ENCODE measurements at places on chromosomes 1 and 21.

DNA sequence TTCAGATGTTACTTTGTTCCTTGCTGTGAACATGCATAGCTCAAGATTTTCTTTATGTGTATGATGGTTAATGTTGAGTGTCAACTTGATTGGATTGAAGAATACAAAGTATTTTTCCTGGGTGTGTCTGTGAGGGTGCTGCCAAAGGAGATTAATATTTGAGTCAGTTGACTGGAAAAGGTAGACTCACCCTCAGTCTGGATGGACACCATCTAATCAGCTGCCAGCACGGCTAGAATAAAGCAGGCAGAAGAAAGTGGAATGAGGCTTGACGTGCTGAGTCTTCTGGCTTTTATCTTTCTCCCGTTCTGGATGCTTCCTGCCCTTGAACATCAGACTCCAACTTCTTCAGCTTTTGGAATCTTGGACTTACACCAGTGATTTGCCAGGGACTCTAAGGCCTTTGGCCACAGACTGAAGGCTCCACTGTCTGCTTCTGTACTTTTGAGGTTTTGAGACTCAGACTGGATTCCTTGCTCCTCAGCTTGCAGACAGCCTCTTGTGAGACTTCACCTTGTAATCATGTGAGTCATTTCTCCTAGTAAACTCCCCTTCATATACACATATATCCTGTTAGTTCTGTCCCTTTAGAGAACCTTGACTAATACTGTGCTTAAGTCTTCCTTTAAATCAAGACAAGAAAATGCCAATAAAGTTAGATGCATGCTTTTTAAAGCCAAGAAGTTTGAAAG, 626.6 kb downstream of the KCNT2 start:
- DNase-seq, result no peak

GRCh38 chr1:35364741-35365140, 96.2 kb downstream of the ZMYM4 start:
- DNase-seq, result no peak

GRCh38 chr1:59136541-59137275, 160.2 kb upstream of the FGGY start:
- DNase-seq, result no peak

- no peak for DNase-seq
Observed at GRCh38 chr1:226047495-226047894, 15.0 kb upstream of the H3-3A start.

GRCh38 chr1:37705399-37705798, 13.1 kb downstream of the CDCA8 start:
- no peak for DNase-seq

Measured in fibroblast of villous mesenchyme (primary cell).